ENCODE measurements at places on chromosomes 4 and X. TPM values are rescaled to one million over a fixed set of nuclear protein-coding genes. Genes with fewer than 3 reads are reported as not detected.

The STARD8 gene
- 4.9 TPM for total RNA-seq

DNA sequence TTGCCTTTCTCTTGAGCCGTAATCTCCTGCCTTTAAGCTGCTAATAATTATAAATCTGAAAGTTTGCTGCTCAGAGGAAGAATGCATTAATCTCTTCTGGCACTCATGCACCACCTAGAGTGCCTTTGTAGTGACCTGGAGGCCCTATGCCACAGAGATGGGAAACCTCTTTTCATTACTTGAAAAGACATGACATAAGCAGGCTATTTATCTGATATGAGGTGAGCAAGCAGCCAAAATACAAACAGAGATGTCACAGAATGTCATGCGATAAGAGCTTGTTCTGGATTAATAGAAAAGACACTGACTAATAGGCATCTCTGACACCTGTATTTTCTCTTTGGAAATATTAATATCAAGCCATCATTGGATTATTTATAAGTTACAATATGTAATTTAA is 42.3 kb downstream of the GABRB1 start:
- no peak for DNase-seq

The DKK2 gene
- not detected for total RNA-seq

- DNase-seq, result no peak
Observed at GRCh38 chr4:37068580-37068979, 176.0 kb upstream of the NWD2 start.

GRCh38 chrX:56728752-56729151 is 291 bp upstream of the NBDY start:
- peak; percentile 4 for DNase-seq

GRCh38 chr4:124433500-124433899 is 279.0 kb downstream of the ANKRD50 start:
- peak; percentile 11 for DNase-seq

DNA sequence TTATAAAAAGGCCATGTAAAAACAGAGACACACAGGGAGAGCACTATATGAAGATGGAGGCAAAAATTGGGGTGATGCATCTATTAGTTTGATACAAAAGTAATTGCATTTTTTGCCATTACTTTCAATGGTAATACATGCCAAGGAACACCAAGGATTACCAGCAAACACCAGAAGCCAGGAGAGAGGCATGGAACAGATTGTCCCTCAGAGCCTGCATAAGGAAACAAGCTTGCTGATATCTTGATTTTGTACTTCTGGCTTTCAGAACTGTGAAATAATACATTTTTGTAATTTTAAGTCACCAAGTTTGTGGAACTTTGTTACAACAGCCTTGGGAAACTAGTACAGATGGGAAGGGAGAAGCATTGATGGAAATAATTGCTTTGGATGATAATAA is 45.6 kb upstream of the BOD1L1 start:
- DNase-seq, result no peak

- DNase-seq, result peak; percentile 7
Observed at GRCh38 chr4:73021634-73022033, 47.9 kb downstream of the COX18 start.

- peak; percentile 11 for DNase-seq
Observed at GRCh38 chr4:17690898-17691297, 76.5 kb downstream of the MED28 start.
